ENCODE measurements at places on chromosomes 11 and 22.

GRCh38 chr22:47188261-47189055 is 426.0 kb downstream of the TBC1D22A start:
- no peak for DNase-seq

- DNase-seq, result no peak
These were observed 141.4 kb upstream of the E2F8 start for GRCh38 chr11:19382131-19382611.

DNA sequence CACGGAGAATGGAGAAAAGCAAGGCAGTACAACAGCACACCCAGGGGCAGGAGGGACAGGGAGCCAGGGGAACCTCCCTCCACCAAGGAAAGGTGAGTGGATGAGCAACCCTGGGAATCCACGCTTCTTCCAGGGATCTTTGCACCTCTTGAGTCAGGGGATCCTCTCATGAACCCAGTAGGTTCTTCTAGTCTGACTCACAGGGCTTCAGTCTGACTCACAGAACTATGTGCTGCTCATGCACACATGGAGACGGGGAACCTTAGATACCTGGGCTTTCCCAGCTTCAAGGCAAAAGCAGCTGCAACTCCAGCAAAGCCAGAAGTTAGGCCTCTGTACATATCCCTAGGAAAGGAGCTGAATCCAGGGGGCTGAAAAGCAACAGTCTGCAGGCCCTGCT is 1021.4 kb upstream of the TENM4 start:
- DNase-seq, result no peak

GRCh38 chr22:40183029-40183581 is 5.4 kb downstream of the TNRC6B start:
- no peak for DNase-seq

DNA sequence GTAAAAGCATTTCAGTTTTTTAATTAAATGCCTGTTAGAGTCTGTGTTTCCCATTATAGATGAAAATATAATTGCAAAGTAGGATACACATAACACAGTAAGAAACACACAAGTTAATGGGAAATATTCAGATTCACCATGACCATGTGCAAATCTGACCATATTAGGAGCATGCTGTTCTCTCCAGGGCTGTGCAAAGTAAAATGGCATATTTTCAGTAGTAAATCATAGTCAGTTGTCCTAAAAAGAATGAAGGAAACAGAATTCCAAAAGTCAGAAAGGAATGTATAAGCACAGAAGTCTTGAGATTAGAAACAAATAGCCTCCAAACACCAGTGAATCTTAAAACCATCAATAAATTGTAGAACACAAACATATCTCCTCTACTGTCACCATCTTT is 44.4 kb downstream of the CNTN5 start:
- no peak for DNase-seq

DNA sequence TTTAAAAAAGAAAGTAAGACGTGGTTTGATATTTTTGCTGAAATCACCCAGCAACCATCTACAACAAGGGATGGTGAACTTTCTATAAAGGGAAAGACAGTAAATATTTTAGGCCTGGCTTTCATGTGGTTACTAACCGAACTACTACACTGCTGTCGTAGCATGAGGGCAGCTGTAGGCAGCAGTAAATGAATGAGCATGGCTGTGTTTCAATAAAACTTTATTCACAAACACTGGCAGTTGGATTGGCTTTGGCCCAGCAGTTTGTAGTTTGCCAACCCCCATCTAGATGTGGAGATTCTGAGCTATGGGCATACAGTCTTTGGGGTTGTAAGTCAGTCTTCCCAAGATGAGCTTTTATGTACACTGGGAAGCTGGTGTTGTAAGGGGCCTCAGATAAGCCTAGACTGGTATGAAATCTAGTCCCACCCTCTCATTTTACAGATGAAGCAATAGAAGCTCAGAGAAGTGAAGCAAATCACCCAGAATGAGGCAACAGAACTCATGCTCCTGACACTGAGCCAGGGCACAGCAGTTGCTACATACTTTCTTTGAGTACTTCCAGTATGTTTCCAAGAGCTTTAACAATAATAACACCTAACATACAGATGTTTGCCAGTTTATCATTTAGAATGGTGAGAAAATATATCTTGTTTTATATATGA is 204.4 kb downstream of the ADAMTS15 start:
- DNase-seq, result no peak

DNA sequence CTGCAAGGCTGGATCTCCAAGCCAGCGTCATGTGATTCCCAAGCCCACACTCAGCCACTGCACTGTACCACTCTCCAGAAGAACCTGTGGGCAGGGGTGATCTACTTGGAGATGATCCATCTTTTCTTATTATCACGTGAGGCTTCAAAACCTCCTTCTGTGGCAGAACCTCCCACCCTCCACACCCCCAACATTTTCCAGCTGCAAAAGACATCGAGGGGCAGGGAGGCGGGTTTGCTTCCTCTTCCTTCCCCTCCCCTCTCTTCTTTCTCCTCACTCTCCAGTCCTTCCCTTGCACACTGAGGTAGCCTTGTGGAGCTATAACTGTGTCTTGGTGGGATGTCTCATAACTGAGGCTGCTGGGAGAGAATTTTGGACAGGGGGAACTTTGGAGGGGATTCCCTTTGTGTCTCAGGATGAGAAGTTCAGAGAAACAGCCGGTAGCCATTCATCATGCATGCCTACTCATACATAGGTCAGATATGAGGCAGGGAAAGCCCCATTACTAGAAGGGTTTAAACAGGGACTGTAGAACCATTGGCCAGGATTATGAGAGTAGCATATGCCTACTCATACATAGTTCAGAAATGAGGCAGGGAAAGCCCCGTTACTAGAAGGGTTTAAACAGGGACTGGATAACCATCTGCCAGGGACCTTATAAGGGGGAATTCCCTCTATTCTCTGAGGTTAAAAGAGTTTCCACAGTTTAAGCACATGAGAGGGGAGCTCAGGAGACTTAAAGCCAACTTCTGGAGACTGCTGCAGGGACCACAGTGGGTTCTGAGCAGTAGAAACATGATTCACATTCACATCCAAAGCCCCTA is 420.7 kb upstream of the CADM1 start:
- no peak for DNase-seq

GRCh38 chr11:34197256-34197655 is 91.8 kb downstream of the NAT10 start:
- DNase-seq, result no peak

GRCh38 chr11:74630043-74630442 is 37.7 kb downstream of the POLD3 start:
- DNase-seq, result no peak

GRCh38 chr22:45709866-45710265 is 38.2 kb downstream of the ATXN10 start:
- no peak for DNase-seq

- DNase-seq, result no peak
These were observed 102.3 kb upstream of the SYT13 start for GRCh38 chr11:45388472-45388871.

- DNase-seq, result no peak
These were observed 7.7 kb downstream of the KCTD21 start for GRCh38 chr11:78180751-78181150.

DNA sequence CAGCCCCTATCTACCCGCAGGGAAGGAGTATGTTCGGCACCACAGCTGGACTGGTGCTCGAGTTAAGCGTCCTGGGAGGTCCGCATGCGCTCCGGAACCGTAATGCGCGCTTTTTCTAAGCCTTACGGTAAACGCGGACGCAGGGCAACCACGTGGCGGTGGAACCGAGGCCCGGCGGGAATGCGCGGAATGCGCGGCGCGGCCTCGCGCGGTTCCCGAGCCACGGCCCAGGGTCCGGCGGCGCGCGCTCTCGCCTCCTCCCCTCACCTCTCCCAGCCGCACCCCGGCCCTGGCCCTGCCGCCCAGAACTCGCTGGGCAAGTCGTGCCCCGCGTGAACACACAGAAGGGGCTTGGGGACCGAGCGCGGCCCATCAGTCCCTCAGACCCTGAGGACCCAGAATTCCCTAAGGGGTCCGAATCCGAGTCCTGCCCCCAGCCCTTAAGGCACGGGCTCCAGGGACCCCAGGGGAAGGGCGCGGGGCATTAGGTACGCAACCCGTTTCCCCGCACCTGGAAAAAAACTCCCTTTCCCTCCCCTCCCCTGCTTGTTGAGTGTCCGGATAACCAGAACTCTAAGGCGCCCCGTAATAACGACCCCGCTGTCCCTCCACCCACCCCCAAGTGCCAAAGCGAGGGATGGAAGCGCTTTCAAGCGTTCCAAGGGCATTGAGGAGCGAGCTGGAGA is 4.3 kb upstream of the CCND1 start:
- DNase-seq, result no peak

- DNase-seq, result no peak
These were observed 57.8 kb upstream of the MN1 start for GRCh38 chr22:27859336-27859735.

GRCh38 chr22:28442711-28443525 is 236.7 kb downstream of the TTC28 start:
- no peak for DNase-seq

DNA sequence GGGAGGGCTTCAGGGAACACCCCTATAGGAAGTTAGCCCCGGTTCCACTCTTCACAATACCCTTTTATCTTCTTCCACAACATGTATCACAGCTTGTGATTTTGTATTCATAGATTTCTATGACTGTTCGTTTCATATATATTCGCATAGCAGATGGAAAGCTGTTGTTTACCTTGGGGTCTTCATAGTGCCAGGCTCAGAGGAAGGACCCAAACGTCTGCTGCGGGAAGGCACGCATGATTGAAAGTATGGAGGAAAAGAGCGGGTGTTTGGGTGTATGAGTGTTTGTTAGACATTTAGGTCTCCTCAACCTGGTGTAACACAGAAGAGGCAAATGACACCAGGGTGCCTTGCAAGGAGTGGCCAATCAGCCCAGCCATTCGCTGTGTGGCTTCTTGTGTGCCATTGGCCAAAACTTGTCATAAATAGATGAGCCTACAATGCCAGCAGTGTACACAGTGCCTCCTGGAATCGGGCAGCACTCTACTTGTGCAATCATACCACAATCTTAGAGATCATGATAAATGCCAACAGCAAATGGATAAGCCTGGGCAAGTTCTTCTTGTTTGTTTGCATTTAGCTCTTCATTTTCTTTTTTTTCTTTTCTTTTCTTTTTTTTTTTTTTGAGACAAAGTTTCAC is 10.9 kb upstream of the ADA2 start:
- no peak for DNase-seq

DNA sequence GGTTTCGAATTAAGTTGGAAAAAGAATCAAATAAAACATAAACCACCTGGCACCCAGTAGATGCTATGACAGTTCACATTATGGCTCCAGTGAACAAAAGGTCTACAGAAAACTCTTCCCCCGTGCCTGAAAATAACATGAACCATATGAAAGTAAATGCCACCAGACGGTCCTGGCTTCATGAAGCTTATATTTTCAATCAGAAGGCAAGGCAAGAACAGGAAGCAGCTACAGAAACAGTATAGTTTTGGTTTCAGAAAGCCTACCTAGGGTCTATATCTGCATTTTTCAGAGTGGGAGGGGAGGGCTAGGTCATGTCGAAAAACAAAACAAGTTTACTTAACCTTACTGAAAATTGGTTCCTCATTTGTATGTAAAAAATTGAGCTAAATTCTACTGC is 9.8 kb downstream of the RAB30 start:
- DNase-seq, result no peak

DNA sequence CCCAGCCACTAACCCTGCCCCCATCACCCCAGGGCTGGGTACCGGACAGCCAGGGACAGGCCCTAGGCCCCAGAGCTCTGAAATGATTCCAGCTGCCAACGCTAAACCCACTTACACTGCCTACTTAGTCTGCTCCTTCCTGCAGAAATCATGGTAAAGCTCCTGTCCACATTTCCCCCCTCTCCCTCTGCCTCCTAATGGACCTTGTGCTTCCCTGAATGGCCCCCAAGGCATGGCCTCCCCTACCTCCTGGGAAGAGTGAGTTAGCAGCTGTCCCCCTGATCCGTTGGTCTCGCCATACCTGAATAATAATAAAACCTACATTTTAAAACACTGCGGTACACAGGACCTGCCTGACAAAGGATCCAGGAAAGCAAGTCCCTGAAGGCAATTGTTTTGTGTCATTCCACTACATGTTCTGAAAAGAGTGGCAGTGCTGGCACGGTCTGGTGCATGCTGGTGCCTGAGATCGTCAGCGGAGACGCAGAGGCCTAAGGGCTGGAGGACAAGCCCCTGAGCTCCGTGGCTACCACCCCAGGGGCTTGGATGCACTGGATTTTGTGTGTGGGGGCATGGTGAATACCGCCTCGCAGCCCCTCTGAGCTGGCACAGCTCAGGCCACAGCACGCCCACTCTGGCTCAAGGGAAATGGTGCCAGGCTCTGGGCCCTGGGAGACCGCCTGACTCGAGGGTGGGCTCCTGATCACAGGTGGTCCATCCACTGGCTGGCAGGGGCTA is 186.3 kb downstream of the CTTN start:
- DNase-seq, result no peak

DNA sequence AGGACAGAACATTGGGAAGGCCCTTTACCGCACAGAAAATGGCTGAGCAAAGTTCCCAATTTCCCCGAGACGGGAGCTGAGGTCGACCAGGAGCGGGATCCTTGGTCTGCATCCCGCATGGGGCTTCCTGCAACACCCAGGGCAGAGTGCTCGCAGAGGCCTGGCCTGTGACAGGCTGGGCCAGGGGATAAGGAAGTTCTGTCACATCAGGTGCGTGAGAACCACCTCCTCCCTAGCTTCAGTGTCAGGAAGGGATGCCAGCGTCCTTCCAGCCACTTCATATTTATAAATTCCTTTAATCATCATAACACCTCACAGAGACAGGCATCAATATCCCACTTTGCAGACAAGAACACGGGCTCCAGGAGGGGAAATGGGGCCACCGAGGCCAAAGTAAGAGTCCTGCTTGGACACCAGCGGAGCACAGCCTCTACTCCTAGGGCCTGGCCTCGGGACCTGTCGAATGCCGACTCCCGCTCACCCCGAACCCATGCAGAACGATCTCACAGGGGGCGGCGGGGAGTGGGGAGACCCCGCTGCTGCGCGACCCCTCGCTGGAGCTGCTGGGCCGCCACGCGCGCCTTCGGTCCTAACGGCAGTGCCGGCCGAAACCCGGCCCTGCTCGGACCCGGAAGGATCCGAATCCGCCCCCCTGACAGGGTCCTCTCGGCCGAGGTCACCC is 532 bp downstream of the BET1L start:
- DNase-seq, result no peak

GRCh38 chr11:23688835-23689234 is 808.0 kb upstream of the LUZP2 start:
- DNase-seq, result no peak

DNA sequence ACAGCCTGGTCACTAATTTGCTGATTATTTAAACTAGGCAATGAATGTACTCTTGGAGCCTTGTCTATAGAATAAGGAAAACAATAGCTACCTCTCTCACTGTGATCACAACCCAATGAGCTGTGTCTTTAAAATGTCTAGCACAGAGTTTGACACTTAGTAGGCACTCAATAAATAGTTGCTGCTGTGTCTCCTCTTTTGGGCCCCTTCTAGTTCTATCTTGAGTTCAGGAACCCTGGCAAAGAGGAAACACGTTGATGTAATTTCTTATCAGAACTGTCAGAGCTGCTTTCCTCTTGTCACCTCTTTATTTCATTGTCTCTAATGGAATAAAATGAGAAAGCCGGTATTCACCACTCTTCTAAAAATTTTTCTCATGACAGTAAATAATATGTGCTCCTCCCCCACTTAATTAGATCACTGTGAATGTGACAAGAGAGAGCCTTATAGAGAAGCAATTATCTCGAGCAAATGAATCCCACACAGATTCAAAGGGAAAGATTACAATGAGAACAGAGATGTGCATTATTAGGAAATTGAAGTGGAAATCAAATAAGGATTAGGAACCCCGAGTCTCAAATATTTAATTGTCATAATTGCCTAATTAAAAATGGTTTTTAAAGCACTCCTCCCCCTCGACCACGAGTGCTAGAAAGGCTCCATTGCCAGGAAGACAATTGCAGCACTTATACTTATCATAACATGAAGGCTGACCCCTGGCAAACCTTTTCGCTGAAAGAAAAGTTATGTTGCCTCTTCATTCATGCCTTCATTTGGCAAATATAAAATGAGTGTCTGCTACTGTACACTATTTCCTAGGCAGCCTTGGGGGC is 175.0 kb upstream of the BDNF start:
- DNase-seq, result no peak
